ENCODE measurements at places on chromosomes 2 and 18. TPM values are rescaled to one million over a fixed set of nuclear protein-coding genes. Genes with fewer than 3 reads are reported as not detected.

- DNase-seq: peak; percentile 88
These were observed 1.2 kb upstream of the HES6 start for GRCh38 chr2:238240757-238241711.

TTC39C gene
- 25.4 TPM for total RNA-seq

DNA sequence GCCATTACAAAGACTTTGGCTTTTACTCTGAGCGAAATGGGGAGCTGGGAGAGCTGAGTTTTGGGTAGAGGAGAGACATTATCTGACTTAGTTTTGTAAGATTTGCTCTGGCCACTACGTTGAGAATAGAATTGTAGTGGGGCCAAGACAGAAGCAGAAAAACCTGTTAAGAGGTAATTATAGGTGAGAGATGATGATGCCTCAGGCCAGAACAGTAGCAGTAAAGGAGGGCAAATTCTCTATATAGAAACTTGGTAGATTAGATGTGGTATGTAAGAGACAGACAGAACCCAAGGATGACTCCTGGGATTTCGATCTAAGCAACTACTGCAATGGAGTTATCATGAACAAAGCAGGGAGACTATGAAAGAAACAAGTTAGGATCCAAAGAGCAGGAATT is 17.4 kb upstream of the CREB1 start:
- no peak for DNase-seq

DNA sequence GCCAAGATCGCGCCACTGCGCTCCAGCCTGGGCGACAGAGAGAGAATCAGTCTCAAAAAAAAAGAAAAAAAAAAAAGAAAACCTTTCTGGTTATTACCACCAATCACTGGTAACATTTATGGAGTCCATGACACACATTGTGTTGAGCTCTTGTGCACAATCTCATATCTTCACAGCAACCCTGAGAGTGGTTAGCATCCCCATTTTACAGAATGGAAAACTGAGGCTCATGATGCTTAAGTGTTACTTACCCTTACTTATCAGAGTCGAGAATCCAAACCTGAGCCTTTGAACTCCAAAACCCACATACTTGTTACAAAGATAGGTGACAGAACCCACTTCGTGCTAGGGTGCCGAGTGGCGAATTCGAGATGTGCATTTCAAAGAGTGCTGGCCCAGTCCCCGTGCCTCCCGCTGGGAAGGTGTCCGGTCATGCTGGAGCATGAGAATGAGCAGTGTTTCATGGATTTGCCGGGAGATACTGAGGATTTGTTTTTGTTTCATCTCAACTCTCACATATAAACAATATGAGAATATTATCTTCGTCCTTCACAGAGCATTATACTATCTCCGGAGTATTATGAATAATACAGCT is 50.9 kb downstream of the CYP27C1 start:
- no peak for DNase-seq

- no peak for DNase-seq
These were observed 142.5 kb downstream of the FAM210A start for GRCh38 chr18:13583576-13584550.

DNA sequence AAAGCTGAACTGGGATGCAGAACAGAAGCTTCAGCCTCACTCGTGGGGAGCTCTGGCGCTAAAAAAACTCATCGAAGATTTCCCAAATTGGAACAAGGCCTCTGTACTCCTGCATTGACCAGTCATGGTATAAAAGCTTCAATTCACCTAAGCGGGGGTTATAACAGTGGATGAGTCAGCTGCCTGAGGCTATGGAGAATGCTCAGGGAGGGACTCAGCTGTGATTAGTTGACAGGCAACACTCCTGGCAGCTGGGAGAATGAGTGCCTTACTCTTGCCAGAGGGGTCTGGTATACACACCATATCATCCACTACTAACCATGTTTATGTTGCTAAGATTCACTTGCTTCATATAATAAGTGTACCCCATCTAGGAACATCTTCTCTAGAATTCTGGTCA is 350.6 kb upstream of the VRK2 start:
- no peak for DNase-seq

- peak; percentile 45 for DNase-seq
These were observed 38.5 kb downstream of the PNO1 start for GRCh38 chr2:68196120-68196716.

Data from thyroid gland (tissue), 4 donors.